ENCODE measurements at places on chromosomes 12 and 14.

DNA sequence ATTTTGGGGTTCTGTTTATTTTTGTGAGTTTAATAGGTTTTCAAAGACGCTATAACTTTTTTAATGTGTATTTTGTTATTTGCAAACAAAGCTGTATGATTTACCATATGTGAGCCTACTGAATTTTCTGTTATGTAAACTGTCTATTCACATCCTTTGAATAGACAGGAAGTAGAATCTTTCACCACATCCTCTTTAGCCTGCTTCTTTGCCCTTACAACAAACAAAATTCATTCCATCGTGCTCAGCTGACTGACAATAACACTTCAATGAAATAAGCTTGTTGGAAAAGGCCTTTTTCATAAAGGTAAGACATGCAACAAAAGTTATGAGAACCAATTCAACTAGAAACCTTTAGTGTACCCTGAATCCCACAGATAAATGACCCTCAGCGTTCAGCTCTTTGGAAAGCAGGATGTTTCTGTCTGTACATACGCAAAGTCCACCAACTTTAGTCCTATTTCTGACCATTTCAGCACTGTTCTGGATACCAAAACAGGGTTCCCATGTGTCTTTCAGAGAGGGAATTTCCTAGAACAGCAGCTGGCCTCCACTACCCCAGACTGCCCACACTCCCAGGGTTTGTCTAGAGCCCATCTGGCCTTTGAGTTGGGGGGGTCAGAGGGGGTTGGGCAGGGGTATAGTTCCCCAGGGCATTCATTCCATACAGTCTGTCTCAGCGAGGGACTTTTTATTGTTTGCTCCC is 71.3 kb downstream of the DUSP6 start:
- no peak for DNase-seq

GRCh38 chr14:98593361-98593761 is 678.6 kb downstream of the BCL11B start:
- no peak for DNase-seq

GRCh38 chr14:82047777-82048470 is 514.3 kb upstream of the SEL1L start:
- no peak for DNase-seq

GRCh38 chr12:118307069-118307954 is 65.4 kb downstream of the TAOK3 start:
- peak; percentile 15 for DNase-seq

Data from erythroblast (primary cell).